Aorta (tissue), 5 donors: ENCODE measurements at places on chromosomes 2 and 18. TPM values are rescaled to one million over a fixed set of nuclear protein-coding genes. Genes with fewer than 3 reads are reported as not detected.

The RTP5 gene
- not detected for total RNA-seq

The ID2 gene
- total RNA-seq, result 212 TPM

DNA sequence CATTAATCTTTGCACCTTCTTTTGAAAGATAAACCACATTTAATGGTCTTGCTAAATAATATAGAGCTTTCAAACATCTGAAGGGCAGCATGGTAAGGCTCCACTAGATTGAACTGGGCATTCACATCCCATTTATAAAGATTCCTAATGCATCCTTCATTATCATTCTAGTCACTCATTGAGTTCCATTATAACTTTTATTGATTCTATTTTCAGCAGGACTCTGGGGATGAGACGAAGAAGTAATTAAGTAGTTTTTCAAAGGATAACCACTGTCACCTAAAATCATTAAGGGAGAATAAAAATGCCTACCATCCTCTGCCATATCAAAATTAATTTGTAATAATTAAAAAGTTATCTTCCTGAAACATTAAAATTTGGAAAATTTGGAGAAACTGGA is 60.2 kb upstream of the CTNNA2 start:
- no peak for DNase-seq

The SP100 gene
- 171 TPM for total RNA-seq

- DNase-seq, result no peak
Observed at GRCh38 chr2:147548451-147548850, 296.4 kb upstream of the ACVR2A start.
